ENCODE measurements at places on chromosomes 7 and 10.

DNA sequence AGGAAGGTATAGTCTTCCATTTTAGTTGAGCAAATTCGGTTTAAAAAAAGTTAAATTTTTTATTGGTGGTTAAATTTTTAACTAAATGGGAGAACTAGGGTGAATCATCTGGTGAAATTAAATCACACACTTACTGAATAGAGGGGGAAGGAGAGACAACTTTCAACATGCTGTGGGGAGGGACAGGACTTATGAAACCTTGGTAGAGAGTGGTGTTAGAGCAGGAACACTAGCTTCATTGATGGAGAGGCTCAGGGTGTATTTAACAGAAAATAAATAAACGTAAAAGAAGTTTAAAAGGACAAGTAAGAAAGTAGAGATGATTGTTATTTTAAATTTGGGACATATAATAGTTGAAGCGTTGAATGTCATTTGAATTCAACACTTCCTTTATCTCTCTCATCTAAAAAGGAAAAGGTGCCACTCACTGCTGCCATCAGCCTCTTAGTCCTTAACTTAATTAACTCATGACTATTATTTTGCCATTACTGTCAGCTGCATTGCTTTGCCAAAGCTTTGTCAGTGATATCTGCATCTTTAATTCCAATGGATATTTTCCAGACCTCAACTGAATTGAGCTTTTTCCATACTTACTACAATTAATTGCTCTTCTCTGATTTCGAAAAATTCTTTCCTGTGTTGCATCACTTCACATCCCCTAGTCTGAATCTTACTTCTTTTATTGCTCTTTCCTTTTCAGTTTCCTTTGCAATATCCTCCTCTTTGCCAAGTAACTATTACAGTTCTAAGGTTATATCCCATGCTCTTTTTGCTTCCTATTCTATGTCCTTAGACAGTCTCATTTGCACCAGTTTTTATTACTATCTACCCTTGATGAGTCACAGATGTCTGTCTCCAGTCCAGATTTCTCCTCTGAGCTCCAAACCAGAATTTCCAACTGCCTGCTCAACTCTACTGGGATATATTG is 71.7 kb downstream of the GNAT3 start:
- no peak for DNase-seq

DNA sequence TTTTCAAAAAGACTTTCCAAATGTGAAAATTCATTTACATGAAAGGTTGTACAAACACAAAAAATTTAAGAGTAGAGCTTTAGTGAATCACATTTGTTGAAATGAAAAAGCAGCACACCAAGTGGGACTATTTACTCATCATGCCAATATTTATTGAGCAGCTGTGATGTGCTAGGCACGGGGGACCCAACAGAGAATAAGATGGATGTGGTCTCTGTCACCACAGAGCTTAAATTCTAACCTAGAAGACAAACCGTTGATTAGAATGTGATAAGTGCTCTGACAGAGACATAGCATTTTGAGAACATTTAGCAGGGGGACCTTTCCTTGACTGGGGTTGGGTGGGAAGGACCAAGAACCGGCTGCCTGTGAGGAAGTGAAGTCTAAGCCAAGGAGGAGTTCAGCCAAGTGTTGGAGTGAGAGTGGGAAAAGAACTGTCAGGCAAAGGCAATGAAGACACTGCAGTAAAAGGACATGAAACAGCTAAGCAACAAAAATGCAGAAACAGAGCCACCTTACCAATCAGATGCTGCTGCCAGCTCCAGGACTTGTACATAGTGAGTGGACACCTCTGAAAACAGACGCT is 19.1 kb downstream of the ADAM12 start:
- DNase-seq: no peak

DNA sequence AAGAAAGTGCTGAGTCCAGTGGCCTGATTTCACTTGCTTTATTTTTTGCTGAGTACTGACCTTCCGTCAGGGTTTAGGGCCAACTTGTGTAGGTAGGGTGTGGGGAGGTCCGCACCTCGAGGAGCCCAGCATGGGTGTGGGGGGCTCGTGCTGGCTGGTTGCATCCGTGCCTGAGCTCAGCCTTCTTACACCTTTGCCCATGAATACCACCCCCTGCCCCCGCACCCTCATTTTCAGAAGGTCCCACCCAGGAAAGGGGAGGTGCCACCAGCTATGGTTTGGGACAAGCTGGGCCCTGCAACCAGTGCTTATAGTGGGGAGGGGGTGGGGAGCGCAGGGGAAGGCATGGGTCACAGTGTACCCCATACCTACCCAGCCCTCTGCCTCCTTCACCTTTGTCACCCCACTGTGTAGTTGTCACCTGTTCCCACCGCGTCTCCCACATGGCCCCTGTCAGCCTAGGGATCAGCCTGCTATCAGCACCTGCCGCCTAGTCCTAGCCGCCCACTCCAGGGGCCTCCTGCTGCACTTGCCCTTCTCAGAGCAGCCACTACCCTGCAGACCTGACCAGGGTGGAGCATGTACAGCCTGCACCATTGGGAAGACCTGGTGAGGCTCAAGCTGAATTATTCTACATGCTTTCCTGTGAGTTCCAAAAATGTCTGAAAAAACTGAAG is 146.2 kb upstream of the RET start:
- no peak for DNase-seq

DNA sequence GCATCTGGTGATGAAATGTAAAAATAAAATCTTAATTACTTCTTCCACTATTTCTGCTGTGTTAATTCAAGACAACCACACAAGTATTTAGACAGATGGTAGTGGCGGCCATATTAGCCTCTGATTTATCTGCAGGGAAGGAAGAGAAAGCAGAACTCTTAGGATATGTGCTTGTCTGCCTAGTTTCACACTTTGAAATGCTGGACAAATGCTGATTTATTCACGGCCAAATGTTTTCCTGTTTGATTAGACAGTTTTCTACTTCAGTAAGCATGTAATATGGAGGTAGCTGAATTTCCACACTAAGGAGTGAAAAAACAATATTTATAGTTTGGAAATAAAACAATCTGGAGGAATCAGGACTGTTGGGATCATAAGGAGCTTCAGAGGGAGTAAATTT is 158.1 kb downstream of the AGMO start:
- DNase-seq: no peak

- no peak for DNase-seq
These were observed 2.6 kb downstream of the LIPA start for GRCh38 chr10:89248990-89249389.

DNA sequence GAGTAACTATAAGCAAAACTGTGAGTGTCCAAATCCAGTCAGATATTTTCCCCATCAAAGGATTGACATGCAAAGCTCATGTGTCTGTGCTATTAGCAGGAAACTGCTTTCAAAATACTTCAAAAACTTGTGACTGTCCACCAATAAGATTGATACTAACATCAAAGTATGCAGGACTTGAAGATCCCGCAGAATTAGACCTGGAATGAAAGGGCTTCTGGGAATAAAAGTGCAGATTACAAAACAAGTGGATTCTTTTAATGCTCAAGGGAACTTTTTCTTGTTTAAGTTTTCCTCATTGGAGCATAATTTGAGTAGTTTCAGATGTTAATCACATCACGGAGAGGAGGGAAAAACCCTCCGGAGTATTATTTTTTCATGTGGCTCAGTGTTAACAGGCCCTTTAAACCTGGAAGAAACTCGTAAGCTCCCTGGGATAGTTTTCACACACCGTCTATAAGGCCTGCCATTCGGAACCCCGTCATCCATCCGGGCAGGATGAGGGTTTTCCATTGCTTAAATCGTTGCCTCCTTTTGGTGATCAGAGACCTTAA is 33.9 kb upstream of the MKX start:
- no peak for DNase-seq

DNA sequence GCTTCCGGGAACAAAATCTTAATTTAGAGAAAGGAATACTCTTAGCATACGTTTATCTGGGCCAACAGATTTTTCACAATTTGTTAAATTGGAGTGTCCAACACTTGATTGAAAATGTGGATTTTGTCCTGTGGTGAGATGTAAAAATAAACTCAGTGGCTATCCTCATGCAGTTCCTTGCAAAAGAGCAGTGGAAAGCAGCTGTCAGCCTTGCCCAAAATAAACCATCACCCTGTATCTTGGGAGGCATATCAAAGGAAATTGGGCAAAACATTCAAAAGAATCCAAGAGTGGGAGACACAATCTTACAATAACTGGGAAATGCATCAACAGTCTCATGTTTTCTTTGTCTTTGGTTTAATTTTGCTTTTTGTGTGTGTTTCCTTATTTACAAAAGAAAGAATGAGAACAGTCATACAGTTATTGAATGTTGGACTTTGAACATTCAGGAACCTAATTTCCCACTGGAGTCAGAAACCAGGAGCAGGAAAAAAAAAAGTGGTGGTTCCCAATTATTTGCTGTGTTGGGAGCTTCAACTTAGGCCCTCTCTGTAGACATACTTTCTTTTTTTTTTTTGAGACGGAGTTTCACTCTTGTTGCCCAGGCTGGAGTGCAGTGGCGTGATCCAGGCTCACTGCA is 44.4 kb upstream of the DGKI start:
- no peak for DNase-seq

GRCh38 chr10:559767-560047 is 129.8 kb downstream of the DIP2C start:
- no peak for DNase-seq

DNA sequence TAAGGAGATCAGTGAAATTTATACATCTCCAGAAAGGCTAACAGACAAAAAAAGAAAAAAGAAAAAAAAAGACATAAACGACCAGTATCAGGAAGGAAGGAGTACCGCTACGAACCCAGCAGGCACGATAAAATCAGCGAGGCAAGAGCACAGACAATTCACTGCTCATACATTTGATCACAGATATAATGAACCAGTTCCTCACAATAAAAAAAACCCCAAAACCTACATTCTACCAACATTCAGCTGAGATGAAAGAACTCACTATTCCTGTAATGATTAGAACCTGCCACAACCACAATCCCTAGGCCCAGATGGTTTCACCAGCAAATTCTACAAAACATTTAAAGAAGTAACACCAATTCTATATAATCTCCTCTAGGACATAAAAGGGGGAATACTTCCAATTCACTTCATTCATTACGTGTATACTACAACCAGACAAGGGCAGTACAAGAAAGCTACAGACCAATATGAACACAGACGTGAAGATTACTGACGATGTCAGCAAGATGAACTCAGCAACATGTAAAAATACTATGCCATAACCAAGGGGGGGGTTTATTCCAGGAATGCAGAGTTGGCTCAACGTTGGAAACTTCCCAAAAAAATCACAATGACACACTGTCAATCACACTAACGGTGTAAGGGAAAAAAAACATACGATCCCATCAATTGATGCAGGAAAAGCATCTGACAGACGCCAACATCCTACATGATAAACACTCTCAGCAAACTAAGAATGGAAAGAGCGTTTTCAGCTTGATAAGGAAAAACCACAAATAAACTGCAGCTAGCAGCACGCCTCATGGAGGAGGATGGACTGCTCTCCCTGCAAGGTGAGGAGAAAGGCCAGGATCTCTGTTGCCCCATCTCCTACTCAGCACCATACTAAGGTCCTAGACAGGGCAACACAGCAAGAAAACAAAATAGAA is 256.2 kb downstream of the ELFN1 start:
- peak; percentile 58 for DNase-seq

GRCh38 chr7:43308913-43309705 is 196.7 kb downstream of the HECW1 start:
- no peak for DNase-seq

DNA sequence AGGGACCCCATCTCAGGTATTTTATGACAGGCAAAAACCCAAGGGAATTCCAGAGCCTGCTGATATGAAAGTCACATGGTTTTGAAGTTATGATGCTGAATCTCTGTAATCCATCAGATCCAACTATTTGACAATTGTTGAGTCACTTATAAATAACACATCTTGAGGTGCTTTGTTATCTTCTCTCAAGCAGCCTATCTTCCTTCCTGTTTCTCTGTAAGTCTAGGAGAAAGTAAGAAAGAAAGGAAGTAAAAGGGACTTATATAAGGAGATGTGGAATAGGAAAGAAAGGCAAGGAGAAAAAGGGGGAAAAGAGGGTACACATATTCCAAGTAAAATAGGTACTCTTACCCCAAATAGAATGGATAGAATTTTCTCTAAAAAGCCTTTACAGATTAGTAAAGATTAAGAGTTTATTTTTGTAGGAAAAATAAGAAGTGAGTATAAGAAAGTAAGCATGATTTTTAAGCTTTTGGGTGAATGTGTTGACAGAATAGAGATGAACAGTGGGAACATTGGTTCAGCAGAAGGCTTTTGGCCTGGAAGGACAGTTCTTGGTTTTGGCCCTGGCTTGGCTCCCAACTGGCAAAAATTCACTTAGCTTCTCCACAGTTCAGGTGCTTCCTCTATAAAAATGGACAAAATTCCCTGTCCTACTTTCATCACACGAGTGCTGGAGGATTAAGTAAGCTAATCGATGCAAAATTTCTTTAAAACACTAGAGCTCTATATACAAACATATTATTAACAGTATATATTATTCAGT is 39.6 kb upstream of the ANK3 start:
- DNase-seq: no peak

DNA sequence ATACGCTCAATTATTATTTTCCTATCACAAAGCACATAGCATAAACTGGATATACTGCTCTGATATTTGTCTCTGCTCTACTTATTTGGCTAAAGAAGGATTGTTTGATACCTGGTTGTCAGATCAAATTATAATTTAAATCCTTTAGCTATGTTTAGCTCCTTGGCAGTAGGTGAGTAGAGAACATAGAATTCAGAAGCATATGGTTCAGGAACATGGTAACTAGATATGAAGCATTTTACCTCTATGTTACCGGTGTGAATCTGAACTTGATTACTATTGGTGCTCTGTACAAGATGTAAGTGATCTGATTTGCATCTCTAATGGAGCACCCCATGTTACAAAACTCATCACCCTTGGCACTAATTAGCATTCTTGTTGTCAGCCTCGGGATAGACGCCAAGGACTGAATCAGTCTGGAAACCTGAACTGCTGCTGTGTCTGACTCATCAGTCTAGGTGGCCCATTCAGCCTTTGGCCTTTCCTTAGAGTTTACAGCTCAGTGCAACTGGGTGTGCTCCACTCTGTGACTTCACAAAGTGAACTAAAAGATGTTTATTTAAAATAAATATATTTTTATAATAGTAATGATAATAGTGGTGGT is 12.3 kb upstream of the MYPN start:
- DNase-seq: no peak

DNA sequence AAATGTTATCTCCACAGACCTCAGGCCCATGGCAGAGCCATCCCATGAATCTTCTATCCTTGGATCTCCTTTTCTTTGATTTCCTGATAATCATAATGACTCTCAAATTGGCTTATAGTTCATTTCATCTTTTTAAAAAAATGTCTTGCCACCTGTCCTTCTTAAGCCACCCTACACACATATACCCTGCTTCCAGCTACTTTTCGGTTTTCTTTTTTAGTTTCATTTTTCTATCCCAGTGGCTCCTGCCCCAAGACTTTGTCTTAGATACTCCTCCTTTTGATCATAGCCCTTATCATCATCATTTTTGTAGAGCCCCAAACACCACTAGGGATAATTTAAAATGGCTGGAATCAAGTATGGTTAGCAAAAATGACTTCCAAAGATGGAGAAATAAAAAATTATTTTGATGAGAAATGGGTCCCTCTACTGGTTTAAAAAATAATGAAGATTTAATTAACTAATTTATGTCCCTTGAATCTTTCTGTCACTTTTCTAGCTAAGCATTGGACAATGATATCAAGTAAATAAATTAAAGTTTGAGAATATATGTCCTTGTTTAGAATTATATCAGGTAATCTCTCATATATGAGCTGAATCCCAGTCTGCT is 277.3 kb upstream of the SEMA3D start:
- no peak for DNase-seq

GRCh38 chr7:158018971-158019645 is 568.5 kb downstream of the PTPRN2 start:
- DNase-seq: no peak

GRCh38 chr7:148489678-148490077 is 100.9 kb upstream of the C7orf33 start:
- DNase-seq: no peak

Data from CD4-positive, alpha-beta T cell treated with Interleukin-12 subunit alpha and Interleukin-12 subunit beta, for 1 hour (primary cell).